ENCODE measurements at places on chromosomes 3 and 15.

- DNase-seq: no peak
Measured at GRCh38 chr3:12288182-12289129, at the start of gene PPARG. PPARG (plus strand) TSS chr3:12289070; CDS start chr3:12379712, 90,642 bp downstream.

DNA sequence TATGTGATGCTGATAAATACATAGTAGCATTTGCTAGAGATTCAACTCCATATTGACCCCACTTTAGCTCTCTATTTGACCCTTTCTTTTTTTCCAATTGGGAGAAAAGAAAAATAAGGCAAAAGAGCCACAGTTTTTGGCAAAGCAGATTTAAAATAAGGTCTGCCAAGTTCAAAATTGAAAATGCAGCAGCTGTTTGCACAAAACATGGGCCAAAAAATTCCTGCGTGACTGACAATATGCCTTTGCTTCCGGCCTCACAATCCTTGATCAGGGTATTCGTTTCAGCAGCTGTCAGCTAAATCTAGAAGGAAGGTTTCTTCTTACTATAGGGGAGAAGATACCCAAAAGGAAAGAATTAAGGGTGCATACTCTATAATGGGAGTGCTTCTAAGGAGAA is 563.5 kb upstream of the CCDC54 start:
- no peak for DNase-seq

DNA sequence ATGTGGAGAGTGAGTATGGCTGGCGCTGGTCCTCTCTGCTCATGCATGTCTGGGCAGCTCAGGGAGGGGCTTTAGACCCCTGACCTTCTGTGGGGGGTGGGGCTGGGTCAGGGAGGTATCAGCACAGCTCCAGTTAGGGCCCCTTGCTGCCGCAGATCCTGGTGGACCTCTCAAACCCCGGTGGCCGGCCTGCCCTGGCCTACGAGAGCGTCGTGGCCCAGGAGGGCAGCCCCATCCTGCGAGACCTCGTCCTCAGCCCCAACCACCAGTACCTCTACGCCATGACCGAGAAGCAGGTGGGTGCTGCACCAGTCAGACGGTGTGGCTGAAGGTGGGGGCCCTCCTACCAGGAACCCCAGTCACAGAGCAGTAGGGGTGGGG is 20.2 kb downstream of the PLXNA1 start:
- DNase-seq: no peak

GRCh38 chr3:129777806-129778205 is 115.7 kb downstream of the TMCC1 start:
- no peak for DNase-seq

- DNase-seq: no peak
Measured at GRCh38 chr3:111617912-111618601, 22.9 kb upstream of the ZBED2 start.

- DNase-seq: no peak
Measured at GRCh38 chr3:69948246-69948862, 51.2 kb upstream of the SAMMSON start.

DNA sequence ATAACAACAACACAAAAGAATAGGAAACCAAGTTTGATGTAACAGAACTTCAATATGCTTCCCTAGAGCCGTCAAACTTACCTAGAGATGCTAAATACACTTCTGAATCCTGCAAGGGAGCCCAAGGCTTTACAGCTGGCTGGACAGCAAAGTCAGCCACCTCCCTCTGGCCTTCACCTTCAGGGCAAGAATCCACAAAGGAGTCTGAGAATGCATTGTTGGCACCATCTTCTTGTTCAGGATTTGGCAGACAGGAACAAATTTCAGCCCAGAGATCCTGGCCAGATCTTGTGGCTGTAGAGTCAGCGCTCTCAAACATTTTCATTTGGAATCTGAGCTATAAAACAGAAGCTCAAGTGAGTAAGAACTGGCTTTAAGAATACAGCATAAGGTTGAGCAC is 2.2 kb downstream of the CCDC32 start:
- DNase-seq: no peak

- no peak for DNase-seq
Measured at GRCh38 chr3:196666001-196666867, 26.7 kb downstream of the NRROS start.

- DNase-seq: no peak
Measured at GRCh38 chr3:101117980-101118379, 124.8 kb upstream of the ABI3BP start.

GRCh38 chr3:23805210-23805632 is 534 bp upstream of the UBE2E1 start:
- no peak for DNase-seq

Data from NCI-H1930 (cell line).